CD4-positive, alpha-beta T cell (primary cell): ENCODE measurements at places on chromosomes 16 and 17. TPM values are rescaled to one million over a fixed set of nuclear protein-coding genes. Genes with fewer than 3 reads are reported as not detected.

The PRAC2 gene
- total RNA-seq = not detected

The CNGB1 gene
- not detected for total RNA-seq

DNA sequence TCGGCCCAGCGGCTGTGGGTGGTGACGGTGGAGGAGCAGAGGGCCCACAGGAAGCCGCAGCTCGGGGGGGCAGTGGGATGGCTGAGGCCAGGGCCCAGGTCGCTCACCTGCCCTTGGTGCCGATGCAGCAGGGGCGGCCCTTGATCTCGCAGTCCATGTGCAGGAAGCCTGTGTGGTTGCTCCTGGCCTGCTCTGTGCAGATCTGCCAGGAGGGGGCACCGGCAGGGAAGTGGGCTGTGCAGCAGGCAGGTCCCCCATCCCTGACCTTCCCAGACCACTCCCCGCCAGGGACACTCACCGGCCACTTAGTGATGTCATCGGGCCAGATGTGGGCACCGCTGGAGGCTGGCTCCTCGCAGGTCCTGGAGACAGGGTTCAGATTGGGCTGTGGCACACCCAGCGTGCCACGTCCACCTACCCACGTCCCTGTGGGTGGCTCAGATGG, 6.2 kb downstream of the AANAT start:
- DNase-seq = no peak

- no peak for DNase-seq
These were observed 554.3 kb upstream of the HSBP1 start for GRCh38 chr16:83253521-83253920.

DNA sequence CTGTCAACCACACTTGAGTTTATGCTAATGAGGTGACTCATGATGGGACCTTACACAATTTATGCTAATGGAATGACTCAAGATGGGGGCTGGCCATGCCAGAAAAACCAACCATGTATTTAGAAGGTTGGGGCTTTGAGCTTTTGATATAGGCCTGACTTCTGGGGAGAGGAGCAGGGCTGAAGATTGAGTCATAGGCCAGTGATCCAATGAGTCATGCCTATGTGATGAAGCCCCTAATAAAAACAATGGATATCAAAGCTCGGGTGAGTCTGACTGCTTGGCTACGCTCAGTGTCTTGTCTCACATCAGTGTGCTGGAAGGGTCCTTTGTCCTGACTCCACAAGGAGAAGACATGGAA, 7.3 kb downstream of the MFSD6L start:
- DNase-seq = no peak

- no peak for DNase-seq
These were observed 72.1 kb downstream of the COPRS start for GRCh38 chr17:31786796-31787481.

- DNase-seq = peak; percentile 37
These were observed at the start of gene RAMP2 for GRCh38 chr17:42760652-42761581. Gene RAMP2, plus strand, starts transcription at chr17:42761227. Its CDS starts 35 bp downstream, at chr17:42761262.

DNA sequence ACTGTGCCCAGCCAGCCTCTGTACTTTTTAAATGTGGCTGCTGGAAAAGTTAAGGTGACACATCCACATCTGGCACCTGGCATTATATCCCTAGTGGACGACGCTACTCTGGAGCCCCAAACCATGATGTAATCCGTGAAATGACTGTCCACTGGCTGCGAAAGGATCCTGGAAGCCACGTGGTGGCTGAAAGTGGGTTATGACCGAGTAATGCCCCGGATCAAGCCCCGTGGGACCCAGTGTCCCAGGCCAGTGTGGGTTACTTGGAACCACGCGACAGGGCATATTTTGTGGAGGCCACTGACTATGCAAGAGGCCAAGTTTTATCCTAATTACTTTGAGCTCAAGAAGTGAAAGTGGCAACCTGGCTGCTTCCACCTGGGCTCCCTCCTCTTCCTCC, 79.6 kb downstream of the PGS1 start:
- DNase-seq = no peak

DNA sequence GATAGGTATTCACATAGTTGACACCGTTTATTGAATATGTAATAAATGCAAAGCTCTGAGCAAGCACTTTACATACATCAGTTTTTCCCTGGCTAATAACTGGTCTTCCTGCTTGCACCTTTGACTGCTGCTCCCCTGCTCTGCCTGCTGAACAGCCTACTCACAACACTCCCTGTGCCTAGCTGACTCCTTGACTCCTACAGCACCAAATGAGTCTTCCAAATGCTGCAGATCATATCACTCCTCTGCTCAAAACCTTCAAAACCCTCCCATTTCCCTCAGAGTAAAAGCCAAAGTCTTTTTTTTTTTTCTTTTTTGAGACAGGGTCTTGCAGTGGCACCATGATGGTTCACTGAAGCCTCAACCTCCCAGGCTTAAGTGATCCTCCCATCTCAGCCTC, 18.5 kb downstream of the EFCAB3 start:
- DNase-seq = no peak
